ENCODE measurements at places on chromosomes 4 and X.
A peak's percentile ranks its signal among the peaks of the same experiment; 100 is the strongest.

GRCh38 chr4:178329226-178329872 is 887.1 kb upstream of the AGA start:
- DNase-seq: no peak

DNA sequence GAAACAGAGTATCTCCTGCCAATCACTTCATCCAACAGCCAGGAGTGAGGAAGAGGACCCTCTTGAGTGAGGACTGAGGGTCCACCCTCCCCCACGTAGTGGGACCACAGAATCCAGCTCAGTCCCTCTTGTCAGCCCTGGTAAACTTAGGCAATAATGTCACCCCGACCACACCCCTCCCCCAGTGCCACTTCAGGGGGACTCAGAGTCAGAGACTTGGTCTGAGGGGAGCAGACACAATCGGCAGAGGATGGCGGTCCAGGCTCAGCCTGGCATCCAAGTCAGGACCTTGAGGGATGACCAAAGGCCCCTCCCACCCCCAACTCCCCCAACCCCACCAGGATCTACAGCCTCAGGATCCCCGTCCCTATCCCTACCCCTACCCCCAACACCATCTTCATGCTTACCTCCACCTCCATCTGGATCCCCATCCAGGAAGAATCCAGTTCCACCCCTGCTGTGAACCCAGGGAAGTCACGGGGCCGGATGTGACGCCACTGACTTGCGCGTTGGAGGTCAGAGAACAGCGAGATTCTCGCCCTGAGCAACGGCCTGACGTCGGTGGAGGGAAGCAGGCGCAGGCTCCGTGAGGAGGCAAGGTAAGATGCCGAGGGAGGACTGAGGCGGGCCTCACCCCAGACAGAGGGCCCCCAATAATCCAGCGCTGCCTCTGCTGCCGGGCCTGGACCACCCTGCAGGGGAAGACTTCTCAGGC is at the start of the genes CSAG1 and MAGEA12:
Gene CSAG1 (minus strand): TSS at position 461 of the 715 bp plus-strand sequence. CDS start 1,261 bp downstream, outside the sequence.
Gene MAGEA12 (plus strand): TSS at position 497 of the 715 bp plus-strand sequence. CDS start 2,405 bp downstream, outside the sequence.
- DNase-seq: no peak

GRCh38 chr4:31620476-31620875 is 900.3 kb downstream of the PCDH7 start:
- no peak for DNase-seq

DNA sequence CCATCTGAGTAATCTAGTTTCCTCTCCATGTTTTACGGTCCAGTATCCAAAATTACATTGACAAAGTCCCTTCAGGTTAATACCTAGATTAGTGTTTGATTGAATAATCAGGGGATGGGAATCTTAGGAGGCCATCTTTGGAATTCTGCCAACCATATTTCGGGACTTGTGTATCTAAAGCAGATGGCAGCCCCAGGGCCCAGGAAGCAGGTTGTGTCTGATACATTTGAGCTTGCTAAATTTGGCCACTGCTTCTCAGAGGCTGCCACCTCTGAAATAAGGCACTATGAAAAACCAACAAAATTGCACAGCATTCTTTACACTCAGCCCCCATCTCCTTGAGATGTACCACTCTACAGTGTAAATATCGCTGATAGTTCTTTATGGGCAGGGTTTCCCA is 102.1 kb downstream of the ASB9 start:
- no peak for DNase-seq

- peak; percentile 28 for DNase-seq
Observed at GRCh38 chr4:165301833-165302232, 25.6 kb upstream of the MSMO1 start.

DNA sequence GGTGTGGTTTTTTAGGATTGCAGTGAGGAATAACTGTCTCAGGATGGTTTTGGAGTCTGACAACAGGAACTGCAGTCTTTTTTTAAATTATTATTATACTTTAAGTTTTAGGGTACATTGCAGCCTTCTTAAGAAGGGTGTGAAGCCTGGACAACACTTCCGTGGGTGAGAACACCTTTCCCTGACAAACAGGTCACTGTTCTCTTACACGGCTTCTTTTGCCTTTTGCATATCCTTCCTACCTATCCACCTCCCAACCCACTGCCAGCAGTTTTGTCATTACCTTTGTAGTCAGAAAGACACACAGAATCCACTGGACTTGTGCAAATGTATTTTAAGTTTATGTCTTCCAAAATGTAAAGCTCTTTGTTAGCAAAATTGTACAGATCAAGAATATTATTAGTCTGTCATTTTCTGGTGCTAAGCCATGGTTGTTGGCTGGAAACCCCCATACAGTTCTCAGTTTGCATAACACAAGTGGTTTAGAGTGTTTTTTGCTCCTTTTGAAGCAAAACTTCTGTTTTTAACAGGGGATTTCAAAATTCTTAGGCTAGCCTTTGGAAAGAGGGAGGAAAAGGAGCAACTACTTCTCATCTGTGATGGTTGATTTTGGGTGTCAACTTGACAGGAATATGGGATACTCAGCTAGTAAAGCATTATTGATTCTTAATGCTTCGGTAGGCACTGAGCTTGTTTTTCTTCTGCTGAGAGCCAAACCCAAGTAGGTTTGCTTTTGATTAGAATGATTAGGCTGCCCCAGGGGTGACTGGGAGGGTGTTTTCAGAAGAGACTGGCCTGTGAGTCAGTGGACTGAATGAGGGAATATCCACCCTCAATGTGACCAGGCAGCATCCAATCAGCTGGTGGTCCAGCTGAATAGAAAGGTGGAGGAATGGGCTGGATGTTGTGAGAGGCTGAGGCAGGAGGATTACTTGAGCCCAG is 29.4 kb upstream of the KLHL2 start:
- no peak for DNase-seq

GRCh38 chrX:17374619-17375366 is at the start of gene NHS:
NHS (plus strand) TSS chrX:17375200; CDS start chrX:17375758, 558 bp downstream.
- no peak for DNase-seq

DNA sequence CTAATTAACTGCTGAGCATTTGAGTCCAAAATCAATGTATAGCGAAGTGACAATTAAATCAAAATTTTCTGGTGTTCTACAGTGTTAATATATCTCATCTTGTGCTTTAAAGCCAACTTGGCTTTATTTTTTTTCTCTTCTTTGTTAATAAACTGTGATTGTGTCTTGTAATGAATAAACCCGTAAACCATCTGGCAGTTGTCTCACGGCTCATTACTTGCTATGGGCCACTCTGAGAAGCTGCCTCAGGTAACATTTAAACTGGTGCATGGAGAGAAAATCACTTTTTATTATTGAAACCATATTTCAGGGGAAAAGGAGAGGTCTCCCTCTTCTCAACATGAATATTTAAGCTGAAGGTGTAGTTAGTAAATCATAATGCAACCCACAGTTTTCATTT is 694.0 kb downstream of the KCTD8 start:
- no peak for DNase-seq

DNA sequence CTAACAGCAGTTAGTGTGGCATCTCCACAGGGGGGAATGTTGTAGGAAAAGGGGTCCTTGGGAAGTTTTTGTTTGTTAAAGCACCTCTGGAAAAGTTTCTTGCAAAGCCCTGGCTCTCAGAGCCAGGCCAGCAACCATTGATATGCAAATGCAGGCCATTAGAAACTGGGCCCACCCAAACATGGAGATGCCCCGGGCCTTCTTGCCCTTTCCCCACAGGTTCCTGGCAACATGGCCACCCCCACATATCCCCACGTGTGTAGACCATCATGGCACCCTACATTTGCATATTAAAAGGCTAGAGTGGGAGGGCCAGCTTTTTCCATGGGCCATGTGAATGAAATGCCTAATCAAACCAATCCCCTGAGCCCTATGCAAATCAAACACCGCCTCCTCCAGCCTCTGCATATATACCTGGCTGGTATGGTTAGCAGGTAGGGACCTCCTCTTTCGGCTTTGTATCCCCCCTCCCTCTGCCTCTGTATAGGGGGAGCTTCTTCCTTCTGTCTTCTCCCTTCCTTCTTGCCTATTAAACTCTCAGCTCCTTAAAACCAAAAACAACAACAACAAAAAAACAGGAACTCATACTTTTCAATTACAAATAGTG is 44.0 kb upstream of the ZCCHC13 start:
- no peak for DNase-seq

GRCh38 chr4:121728066-121728465 is 31.3 kb upstream of the ANXA5 start:
- DNase-seq: no peak

- DNase-seq: no peak
Observed at GRCh38 chr4:128384765-128385598, 97.4 kb upstream of the PGRMC2 start.

GRCh38 chr4:73821325-73821724 is 15.2 kb upstream of the CXCL6 start:
- no peak for DNase-seq
